ENCODE measurements at places on chromosomes 3 and 15.

GRCh38 chr3:26256224-26256623 is 366.3 kb upstream of the LRRC3B start:
- no peak for DNase-seq

GRCh38 chr15:22959321-22960101 is 20.7 kb downstream of the CYFIP1 start:
- DNase-seq = no peak

- DNase-seq = no peak
Measured at GRCh38 chr3:185852635-185853034, 27.8 kb upstream of the IGF2BP2 start.

DNA sequence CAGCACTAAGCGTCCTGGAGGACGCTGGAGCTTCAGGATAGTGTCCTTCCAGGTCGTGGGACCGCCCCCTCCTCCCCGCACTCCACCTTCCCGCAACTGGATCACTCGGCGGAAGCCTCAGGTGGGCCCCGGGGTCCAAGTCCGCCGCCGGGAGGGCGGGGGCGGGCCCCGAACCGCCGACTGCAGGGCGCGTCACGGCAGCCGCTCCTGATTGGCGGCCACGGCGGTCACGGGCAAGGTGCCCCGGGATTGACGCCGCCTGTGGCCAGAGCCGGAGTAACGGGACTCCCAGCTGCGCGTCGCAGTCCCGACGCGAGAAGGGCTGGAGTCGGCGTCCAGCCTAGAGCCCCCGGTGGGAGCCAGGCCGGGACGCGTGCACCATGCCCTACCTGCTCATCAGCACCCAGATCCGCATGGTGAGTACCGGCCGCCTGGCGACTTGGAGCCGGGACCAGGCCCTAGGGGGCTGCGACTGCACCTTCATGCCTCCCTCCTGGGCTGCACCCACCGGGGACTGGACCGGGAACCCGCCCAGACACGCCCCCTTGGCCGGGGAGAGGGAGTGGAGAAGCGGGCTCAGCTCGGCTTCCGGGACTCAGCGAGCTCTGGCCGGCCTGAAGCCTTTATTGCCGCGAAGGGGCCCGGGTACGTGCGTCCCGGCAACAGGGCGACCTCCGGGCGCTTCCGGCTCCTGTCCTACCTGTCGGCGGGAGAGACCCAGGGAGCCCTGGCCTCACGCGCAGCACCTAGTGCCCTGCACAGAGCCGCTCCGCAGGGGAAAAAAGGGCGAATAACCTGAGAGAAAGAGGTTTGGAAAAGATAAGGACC is at the start of gene GCHFR:
Gene GCHFR (plus strand): TSS at position 268 of the 828 bp plus-strand sequence. CDS start 113 bp downstream, at position 381.
- no peak for DNase-seq

GRCh38 chr3:192444096-192444790 is 283.1 kb downstream of the FGF12 start:
- DNase-seq = peak; percentile 51

DNA sequence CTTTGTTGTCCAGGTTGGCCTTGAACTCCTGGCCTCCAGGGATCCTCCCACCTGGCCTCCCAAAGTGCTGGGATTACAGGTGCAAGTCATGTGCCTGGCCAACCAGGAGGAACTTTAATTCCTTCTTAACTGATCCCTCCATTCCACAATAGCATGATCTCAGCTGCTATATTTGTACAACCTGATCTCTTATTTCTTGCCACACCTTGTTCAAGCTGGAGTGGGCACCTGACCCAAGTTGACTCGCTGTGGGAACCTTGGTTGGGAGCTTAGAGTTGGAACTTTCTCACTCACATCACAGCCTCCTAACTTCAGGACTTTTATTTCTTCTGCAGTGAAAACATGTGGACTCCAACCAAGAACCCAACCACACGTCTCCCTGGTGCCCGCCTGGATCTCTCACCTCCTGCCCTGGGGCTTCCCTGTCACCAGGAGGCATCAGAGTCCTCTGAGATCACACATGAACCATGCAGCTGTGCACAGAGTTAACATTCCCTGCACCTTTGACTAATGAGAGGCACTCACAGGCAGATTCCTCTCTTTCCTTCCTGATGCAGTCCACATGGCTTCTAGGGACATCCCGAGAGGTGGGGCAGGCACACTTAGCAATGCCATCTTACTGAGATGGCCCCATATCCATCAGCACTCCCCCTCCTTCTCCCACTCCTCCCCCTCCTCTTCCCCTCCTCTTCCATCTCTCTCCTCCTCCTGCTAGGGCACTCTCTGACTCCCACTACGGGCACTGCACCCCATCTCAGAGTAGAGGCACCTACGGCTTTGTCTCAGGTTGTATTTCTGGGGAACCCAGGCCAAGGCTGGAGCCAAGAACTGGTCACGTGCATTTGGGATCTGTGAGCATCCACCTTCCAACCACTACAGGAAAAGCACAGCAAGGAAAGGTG is 9.7 kb upstream of the CYFIP1 start:
- no peak for DNase-seq

DNA sequence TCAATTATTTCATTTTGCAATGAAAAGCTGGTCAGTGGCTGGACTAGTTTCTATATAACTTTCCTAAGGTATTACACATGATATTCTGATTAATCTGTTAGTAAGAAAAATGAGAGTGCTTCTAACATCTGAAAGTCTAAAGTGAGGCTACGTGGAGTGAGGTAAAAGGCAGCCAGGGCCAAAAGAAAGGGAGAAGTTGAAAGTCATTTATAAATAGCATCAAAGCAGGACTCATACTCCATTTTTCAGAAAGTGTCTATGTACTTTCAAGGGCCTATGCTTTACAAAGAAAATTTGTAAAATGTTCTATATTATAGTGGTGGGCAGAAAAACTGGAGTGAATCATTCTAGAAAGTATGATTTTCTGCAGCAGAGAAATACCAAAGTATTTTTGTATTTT is 80.0 kb downstream of the CSNK1G1 start:
- DNase-seq = no peak

GRCh38 chr15:28929200-28929599 is 43.4 kb downstream of the APBA2 start:
- DNase-seq = peak; percentile 50

DNA sequence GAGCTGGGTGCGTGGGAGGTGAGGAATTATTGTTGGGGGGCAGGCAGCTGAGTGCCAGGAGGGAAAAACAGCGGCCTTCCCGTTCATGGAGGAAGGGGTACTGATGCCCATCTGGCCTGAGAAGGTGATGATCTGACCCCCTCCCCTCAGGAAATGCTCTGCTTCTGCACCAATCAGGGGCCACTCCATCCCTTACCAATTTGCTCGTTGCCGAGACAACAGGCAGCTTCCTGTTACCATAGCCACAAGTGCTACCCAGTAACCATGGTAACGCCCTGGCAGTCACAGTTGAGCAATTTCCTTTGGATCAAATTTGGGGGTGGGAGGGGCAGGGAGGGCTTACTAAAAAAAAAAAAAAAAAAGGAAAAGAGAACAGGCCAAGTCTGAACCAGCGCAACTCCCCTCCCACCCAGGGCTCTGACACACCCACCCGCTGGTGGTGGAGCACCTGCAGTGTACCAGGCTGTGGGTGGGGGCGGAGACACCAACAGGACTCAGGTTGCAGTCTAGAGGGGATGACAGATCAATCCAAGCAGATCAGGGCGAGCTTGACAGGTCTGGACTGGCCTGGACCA is 13.7 kb downstream of the CELF6 start:
- DNase-seq = no peak

DNA sequence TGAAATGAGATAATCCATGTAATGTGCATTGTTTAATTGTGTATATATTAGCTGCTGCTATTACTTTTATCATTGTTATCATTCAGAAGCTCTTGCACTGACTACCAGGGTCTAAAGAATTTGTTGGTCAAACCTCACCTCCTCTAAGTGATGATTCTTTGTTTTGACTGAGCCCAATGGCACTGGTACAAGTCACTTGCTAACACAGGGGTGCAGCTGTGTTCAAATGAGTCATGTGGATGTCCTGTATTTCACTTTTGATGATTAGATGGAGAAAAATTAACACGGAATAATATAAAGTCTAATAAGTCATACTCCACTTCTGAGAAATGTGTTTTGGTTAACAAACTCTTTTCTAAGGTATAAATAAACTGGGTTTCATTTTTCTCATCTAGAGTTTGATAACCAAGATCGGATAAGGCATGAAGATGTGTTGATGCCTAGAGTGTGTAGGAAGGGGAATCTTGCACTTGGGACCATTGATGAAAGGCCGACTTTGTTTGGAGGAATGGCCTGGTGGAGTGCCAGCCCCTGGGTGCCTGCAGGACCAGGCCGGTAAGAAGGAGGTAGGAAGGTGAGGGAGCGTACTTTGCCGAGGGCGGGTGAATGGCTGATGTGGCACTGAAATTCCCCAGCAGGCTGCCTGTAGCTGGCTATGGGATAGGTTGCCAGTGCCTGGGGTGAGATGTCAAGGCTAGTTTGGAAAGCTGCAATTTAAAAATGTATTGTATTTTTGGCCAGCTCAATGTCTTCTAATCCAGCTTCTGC is 244.7 kb upstream of the ZPLD1 start:
- DNase-seq = no peak

DNA sequence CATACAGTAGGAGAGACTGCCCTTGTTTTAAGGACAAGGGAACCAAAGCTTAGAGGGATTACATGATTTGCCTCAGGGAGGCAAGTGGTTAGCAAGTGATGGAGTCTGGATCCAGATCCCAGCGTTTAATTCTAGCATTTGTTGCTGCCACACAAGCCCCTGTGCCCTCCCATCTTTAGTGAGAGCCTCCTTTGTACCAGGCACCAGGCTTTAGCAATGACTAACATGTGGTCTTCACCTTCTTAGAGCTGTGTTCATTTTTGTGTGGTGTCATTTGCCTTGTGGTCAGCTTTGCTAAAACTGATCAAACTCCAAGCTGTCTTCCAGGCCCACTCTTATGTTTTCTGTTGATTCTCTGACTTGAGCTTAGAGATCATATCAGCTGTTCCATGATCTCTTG is 290.5 kb downstream of the RPLP1 start:
- DNase-seq = no peak

DNA sequence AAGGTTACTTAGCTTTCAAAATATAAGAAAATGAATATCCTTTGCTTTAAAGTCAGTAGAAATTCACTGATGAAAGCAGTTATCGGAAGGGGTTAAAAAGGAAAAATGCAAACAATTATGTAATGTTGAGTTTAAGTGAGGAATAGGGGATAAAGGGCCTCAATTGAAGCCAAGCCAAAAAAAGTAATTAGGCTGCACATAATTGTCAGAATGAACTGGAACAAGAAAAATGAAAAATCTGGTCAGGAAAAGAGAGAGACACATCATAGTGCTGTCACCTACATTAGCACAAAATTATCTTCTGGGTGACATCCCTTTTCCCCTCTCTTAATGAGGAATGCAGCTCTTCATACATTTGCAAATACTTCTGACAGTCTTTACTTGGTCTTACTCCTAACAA is 48.8 kb upstream of the PIK3R4 start:
- no peak for DNase-seq

DNA sequence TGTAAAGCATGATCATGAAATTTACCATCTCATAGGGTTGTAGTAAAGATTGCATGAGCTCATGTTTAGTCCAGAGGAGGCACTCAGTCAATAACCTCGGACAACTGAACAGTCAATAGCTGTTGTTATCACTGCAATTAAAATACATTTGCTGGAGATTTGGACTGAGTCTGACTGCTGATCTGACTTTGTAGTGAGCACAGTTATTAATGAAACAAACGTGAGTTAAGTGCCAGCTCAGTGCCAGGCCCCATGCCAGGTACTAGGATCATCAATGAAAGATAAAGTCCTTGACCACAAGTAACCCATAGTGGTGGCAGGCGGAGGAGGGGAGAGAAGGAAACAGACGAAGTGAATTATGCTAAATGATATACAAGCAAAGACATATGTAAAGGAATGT is 43.7 kb upstream of the PRICKLE2 start:
- DNase-seq = no peak

DNA sequence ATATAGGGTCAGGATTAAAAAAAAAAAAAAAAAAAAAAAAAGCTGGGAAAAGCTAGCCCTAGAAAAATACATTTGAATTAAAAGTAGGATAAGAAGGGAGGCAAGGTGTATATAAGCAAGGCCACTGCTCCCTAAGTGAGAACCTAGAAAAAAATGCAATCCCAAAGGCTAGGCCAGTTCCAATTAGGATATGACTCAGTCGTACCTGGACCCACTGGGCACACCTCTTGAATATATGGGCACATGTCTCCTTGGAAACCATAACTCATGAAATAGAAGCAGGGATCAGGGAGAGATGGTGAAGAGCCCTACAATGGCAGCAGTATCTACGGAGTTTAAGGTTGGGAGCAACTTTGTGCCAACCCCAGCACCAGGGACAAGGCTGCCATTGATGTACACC is 314.1 kb upstream of the IL12A start:
- DNase-seq = no peak

DNA sequence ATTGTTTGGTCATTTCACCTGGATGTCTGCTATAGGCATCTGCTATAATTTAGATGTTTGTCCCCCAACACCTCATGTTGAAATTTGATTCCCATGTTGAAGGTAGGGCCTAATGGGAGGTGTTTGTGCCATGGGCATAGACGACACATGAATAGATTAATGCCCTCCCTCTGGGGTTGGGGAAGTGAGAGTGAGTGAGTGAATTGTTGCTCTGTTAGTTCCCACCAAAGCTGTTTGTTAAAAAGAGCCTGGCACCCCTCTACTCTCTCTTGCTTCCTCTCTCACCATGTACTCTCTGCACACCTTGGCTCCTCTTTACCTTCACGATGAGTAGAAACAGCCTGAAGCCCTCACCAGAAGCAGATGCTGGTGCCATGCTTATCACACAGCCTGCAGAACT is 23.9 kb upstream of the SORD start:
- DNase-seq = no peak

DNA sequence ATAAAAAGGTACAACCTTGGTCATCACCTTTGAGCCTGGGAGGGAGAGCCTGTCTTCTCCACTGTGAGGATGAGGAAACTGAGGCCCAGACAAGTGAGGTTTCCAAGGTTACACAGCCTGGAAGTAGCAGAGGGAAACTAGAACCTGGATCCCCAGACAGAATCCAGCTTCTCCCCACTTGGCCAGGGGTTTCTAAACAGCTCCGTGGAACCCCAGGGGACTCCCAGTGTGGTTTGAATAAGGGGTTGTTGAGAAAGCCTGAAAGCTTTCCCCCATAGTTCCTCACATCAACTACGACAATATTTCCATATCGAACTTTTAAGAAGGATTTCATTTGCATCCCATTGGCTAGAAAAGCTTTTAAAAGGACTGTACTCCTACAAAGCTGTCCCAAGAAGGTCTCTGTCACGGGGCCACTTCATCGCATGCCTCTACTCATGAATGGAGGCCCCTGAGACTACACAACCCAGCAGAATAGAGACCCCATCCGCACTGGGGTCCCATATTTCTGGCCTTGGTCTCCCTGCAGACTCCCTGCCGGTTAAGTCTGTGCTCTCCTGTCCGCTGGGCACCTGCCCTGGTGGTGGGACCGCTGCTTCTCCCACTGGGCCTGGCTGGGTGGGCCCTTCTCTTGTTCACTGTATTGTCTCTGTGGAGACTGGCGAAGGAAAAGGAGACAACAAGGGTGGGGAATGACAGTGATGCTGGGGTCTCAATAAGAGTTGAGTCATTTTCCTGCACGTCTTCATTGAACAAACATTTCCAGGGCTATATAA is 178.5 kb downstream of the SMAD6 start:
- DNase-seq = no peak

GRCh38 chr3:41260063-41260450 is 60.8 kb downstream of the CTNNB1 start:
- DNase-seq = no peak

Data from D721Med (cell line).